ENCODE measurements at places on chromosomes 6 and 20.

GRCh38 chr20:57921676-57922075, 211.9 kb upstream of the PMEPA1 start:
- DNase-seq, result no peak

DNA sequence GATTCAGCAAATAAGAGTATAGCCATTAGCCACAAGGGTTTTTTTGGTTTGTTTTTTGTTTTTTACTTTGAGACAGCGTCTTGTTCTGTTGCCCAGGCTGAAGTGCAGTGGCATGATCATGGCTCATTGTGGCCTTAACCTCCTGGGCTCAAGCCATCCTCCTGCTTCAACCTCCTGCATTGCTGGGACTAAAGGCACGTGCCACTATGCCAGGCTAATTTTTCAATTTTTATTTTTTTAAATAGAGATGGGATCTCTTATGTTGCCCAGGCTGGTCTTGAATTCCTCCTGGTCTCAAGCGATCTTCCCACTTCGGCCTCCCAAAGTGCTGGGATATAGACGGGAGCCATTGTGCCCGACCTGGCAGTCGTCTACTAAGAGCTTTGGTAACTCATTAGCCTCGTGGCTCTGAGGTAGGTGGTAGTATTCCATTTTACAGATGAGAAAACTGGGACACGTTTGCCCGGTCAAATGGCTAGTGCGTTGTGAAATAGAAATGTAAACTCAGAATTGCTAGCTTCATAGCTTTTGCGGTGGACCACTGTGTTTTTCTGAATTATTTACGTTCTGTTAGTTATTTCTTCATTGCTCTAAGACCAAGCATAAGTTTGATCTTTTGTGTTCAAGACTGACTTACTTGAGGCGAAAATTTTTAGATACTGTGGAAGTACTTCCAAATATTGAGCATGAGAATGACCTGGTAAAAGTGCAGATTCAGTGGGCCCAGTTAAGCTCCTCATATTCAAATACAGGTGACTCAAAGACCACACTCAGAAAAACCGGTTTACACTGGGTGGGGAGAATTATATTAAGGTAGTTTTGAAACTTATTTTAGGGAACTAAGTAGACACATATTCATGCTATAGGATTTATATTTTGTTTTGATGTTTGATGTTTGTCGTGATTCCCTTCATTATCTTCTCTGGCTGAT, 2.1 kb downstream of the PANK2 start:
- DNase-seq, result no peak

- no peak for DNase-seq
These were observed 20.4 kb downstream of the BMP7 start for GRCh38 chr20:57245997-57246396.

- DNase-seq, result no peak
These were observed 20.5 kb upstream of the IP6K3 start for GRCh38 chr6:33766921-33767907.

DNA sequence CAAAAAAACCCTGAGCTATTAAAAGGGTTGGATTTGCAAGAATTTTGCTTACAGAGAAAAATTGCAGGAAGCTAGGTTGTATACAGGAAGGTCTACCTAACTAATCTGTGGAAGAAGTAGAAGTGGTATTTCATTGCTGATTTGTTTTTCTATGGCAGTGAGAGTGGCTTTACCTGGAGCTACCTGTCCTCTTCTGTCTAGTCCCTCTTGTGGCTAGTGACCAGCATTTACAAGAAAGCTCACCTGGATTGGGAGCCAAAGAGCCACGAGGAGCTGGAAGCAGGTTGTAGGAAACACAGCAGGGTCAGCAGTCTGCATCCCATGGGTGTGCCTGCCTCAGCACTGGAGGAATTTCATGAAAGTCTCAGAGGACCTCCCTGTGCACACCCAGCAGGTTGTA, 120.3 kb upstream of the RALGAPA2 start:
- DNase-seq, result no peak

All from GM06990 (cell line).